ENCODE measurements at places on chromosomes 11 and 22. TPM values are rescaled to one million over a fixed set of nuclear protein-coding genes. Genes with fewer than 3 reads are reported as not detected.

DNA sequence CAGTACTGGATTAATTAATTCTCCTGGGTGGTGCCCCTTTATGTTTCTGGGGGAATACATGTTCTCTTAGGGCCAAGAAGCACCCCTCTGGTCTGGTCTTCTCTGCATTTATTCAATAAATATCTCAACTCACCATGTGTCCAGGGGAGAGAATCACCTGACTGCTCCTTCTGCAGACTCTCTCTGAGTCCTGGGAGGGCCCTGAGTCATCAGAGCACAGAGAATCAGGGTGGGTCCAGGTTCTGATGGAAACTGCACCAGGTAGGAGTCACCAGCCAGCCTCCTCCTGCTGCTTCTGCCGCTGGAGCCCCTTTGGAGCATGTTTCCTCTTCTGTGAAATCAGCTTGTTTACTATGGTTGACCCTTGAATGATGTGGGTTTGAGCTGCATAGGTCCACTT is 107.7 kb upstream of the PLET1 start:
- DNase-seq: no peak

SCUBE2 gene
- polyA plus RNA-seq: 6.4 TPM

DNA sequence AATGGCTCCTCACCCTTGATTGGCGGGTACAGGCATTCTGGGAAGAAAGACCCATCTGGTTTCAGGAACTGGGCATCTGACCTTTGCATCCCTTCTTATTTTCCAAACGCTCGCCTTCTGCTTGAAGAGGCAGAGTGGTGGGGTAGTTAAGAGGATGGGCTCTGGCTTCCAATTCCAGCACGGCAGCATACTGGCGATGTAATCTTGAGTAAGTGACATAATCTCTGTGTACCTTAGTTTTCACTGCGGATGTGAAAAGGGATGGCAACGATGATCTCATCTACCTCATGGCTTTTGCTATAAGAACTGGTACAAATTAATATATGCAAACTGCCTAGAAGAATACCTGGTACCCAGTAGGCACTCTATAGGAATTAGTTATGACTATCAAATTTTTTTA is 10.0 kb upstream of the TIMP3 start:
- no peak for DNase-seq

- DNase-seq: no peak
Measured at GRCh38 chr11:86101493-86101892, 32.6 kb upstream of the PICALM start.

DNA sequence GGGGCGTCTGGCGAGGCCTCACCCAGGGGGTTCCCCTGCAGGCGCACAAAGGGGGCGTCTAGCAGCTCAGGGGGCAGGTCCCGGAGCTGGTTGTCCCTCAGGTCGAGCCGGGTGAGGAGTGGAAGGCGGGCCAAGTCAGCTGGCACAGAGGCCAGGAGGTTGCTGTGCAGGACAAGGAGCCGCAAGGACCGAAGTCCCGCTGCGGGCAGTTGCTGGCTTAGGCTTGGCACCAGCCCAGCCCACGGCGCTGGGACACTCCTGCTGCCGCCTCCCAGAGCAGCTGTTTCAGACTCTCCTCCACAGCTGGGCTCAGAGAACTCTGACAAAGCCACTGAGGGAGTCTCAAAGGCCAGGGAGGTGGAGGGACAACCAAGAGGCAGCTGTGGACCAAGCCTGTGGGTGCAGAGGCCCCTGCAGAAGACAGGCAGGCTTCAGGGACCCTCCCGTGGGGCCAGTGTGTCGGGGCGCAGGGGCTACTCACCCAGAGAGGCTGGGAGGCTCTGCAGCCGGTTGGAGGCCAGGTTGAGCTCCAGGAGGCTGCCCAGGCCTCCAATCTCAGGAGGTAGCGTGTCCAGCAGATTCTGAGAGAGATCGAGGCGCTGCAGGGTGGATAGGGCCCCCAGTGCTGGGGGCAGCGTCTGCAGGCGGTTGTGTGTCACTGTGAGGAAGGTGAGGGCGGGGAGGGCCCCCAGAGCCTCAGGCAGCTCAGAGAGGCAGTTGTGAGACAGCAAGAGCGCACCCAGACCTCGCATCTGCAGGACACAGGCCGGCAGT is 2.2 kb downstream of the PIDD1 start:
- DNase-seq: no peak

CD6 gene
- polyA plus RNA-seq: 0.62 TPM

WEE1 gene
- polyA plus RNA-seq: 92.6 TPM

DNA sequence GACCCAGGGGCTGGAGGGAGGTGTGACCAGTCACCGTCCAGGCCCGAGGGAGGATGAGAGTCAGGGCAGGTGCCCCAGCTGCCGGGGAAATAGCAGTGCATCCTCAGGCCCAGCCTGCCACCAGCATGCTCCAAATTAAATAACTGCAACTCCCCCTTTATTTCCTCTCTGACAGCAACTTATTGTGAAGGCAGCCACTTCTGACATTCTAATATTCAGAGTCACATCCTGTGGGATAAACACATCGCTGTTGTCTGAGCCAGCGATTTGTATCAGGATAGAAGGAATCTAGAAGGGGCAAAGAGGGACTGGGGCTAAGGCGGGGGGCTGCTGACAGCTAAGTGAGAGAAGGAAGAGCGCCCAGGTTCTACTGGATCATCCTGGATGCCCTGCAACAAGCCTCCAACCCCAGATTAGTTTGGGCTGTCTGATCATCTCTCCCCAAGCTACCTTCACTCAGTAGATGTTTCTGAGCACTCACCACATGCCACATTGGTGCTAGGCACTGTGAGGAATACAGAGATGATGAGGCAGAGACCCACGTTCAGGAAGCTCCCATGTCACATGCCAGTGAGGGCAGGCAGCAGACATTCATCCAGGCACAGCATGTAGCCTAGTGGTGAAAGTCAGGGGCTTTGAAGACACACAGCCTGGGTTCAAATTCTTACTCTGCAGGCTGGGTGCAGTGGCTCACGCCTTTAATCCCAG is 214.1 kb downstream of the BUD13 start:
- no peak for DNase-seq

DNA sequence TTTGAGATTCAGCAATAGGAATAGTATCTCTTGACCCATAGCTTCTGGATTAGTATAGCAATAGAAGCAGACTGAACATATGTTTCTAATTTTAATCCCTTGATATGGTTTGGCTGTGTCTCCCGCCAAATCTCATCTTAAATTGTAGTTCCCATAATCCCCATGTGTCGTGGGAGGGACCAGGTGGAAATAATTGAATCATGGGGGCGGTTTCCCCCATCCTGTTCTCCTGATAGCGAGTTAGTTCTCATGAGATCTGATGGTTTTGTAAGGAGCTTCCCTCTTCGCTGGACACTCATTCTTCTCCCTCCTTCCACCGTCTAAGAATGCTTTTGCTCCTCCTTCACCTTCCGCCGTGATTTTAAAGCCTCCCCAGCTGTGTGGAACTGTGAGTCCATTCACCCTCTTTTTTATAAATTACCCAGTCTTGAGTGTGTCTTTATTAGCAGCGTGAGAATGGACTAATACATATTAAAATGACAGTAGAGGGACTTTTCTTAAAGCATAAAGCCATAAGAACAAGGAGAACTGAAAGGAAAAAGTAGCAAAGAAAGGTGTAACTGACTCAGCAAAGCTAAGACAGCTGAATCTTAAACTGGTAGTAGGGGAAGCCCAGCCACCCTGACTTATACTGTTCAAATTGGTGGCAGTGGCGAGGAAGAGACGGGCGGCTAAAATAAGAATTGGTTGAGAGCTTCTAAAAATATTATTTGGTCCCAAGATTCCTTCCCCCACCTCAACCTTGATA is 20.3 kb upstream of the SLN start:
- no peak for DNase-seq

- DNase-seq: no peak
Measured at GRCh38 chr11:117511931-117512539, 184.4 kb downstream of the CEP164 start.

- DNase-seq: no peak
Measured at GRCh38 chr11:77806415-77806814, 14.1 kb downstream of the RSF1 start.

- DNase-seq: no peak
Measured at GRCh38 chr11:73529204-73529530, 68.7 kb downstream of the FAM168A start.

UPK3A gene
- polyA plus RNA-seq: 2.7 TPM

- no peak for DNase-seq
Measured at GRCh38 chr11:69193151-69193550, 37.4 kb downstream of the SMIM38 start.

DNA sequence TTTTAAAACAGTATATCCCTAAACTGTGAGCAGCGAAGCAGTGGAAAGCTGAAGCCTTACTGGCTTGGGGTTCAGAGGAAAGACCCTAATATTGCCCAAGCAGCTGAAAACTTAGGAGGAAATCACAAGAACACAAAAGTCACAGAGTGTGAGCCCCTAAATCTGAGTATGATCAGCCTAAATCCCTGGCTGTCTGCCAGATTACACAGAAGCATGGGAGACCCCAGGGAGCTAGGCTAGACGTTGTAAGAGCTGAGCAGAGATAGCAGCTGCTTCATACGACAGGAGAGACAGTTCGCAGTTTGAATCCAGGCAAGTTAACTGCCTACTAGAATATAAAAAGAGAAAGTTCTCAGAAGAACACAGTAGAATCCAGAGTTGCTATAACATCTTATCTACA is 81.2 kb downstream of the PACS1 start:
- no peak for DNase-seq

- peak; percentile 4 for DNase-seq
Measured at GRCh38 chr22:22235558-22235957, 9.0 kb upstream of the VPREB1 start.
